ENCODE measurements at places on chromosomes 2 and 18. TPM values are rescaled to one million over a fixed set of nuclear protein-coding genes. Genes with fewer than 3 reads are reported as not detected.
A peak's percentile ranks its signal among the peaks of the same experiment; 100 is the strongest.

Gene CLEC4F
- 0.03 TPM for polyA plus RNA-seq

- DNase-seq: no peak
Measured at GRCh38 chr2:33421820-33422219, 54.6 kb upstream of the RASGRP3 start.

DNA sequence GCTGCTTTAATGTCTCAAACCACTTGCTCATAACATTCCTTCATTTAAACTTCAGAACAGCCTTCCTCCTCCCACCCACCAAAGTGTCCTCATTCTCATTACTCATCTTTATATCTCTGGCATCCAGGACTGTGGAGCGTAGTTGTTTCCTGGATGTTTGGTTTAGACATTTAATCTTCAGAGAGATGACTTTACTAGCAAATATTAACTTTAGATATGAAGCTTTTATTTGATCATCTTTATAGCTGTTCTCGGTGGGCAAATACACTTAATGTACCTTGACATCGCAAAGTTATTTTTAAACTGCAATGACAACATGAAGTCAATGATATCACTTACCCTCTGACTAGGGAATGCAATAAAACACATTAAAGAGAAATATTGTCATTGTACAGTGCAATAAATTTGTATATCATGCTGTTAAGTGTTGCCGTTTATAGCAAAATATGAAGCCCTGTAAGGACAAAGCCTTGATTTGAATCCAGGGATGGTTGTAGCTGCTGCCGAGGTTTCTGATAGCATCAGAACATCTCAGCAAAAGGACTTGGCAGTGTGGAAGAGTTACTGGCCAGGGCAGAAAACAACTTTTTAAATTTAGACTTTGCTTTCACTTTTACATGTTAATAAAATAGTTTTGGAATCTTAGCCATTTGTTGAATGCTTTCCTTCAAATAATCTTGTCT is 4.6 kb upstream of the LAMA3 start:
- DNase-seq: peak; percentile 43

DNA sequence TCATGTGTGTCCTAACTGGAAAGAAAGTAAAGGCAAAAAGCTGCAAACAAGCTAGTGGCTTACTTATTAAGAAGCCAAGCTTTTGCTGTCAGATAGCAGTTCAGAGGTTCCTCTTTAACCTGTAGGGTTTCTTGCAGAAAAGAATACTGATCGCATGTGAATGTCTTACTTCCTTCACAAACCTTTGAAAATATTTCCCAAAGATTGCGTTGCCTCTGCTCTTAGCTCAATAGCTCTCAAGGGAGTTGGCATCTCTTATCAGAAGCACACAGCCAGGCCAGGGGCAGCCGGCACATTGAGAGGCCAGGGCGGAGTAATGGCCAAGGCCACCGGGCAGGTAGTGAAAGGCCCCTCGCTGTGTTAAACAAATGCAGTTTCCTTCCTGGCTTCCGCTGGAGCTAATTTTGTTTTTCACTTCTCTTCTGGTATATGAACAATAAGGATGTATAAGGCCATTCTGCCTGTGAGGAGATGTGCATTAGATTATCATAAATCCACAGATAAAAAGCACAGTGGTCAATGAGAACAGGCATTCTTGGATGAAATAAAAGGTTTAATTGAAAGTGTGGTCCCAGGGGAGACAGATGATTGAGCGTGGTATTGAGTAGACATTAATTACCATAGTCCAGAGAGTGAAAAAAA is 542.4 kb upstream of the NRP2 start:
- no peak for DNase-seq

DNA sequence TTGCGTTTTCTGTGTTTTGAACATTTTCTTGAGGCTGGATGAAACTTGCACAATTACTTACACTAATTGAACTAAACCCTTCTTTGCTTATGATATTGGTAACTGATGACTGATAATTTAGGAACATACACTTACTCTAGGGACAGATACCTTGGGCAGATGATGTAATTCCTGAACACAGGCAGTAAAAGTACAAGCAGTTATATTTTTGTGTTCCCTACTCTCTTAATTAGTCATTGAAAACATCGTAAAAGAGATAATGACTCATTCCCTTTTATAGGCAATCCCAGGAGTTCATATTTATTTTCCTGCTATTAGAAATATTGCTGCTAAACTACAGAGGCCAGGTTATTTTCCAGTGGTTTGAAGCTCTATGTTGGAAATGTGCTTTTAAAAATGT is 46.4 kb downstream of the CCDC85A start:
- no peak for DNase-seq

All from urinary bladder (tissue), 4 donors.